ENCODE measurements at places on chromosomes 16 and 17.

- DNase-seq = no peak
Observed at GRCh38 chr17:78684026-78684425, 98.0 kb downstream of the CYTH1 start.

GRCh38 chr17:33551911-33552310 lies 258.8 kb upstream of the ASIC2 start:
- DNase-seq = no peak

GRCh38 chr17:57447990-57448758 lies 191.9 kb downstream of the MSI2 start:
- DNase-seq = no peak

DNA sequence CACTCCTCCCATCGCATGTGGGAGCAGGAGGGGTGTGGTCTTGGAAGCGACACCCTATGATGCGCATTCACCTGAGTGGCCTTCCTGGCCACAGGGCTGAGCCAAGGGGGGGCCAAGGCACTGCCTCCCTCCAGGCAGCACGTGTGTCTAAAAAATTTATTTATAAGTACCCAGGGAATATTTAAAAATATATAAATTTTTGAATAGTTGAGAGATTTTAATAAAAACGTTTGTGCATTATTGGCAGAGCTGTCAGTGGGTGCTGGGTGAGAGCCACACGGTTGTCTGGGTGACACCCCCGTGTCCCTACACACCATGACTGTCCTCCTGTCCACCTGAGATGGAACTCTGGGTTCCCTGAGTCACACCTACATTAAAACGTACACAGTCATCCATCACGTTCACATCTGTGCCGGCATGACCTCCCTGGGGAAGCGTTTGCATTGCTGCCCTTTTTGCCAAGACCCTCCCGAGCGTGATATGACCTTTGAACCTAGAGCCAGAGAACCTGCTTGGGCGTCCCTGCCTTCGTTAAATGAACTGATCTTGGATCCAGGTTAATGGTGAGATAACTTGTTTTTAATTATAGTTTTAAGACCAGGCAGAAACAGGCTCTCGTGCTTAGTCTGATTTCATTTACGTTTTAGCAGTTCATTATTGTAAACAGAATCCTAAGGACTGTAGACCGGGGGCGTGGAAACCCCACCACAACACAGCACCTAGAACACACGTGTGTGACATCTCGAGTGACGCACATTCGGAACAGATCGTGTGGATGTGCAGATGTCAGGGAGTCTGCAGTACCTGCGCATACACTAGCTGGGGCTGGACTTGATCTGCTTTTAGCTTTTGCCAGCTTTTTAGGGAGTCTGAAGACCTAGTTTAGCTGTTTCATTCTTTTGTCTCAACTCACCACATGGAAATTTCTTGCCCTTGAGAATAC lies 192.8 kb upstream of the CHMP6 start:
- no peak for DNase-seq

- DNase-seq = no peak
Observed at GRCh38 chr17:34974794-34975785, 5.2 kb upstream of the LIG3 start.

GRCh38 chr17:16191604-16192003 lies 23.7 kb downstream of the NCOR1 start:
- DNase-seq = no peak

DNA sequence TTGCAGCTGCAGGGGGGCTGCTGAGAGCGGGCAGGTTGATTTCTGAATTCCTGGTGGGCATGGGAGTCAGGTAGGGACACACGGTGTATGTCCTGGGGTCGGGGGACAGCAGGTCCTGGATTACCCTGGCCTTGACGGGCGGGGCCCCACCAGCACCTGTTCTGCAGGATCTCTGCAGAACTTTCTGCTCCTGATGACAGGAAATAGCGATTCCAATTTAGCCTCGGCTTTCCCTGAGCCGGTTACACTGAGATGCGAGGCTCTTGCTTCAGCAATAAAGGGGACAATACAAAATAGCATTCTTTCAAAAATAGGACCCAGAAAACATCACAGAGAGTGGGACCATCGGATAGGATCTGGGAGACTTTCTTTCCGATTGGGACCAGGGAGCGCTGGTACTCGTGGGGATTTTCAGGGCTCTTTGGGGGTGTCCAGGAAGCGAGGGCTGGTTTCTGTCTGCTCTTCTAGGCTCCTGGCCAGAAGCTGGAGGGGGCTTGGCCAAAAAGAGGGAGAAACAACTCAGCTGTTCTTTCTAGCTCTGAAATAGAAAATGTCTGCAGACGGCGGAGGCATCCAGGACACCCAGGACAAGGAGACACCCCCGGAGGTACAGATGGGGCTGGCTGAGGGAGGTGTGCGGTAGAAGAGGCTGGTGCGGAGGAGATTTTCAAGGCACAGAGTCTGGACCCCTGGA lies 642 bp downstream of the ZNF205 start:
- peak; percentile 61 for DNase-seq

DNA sequence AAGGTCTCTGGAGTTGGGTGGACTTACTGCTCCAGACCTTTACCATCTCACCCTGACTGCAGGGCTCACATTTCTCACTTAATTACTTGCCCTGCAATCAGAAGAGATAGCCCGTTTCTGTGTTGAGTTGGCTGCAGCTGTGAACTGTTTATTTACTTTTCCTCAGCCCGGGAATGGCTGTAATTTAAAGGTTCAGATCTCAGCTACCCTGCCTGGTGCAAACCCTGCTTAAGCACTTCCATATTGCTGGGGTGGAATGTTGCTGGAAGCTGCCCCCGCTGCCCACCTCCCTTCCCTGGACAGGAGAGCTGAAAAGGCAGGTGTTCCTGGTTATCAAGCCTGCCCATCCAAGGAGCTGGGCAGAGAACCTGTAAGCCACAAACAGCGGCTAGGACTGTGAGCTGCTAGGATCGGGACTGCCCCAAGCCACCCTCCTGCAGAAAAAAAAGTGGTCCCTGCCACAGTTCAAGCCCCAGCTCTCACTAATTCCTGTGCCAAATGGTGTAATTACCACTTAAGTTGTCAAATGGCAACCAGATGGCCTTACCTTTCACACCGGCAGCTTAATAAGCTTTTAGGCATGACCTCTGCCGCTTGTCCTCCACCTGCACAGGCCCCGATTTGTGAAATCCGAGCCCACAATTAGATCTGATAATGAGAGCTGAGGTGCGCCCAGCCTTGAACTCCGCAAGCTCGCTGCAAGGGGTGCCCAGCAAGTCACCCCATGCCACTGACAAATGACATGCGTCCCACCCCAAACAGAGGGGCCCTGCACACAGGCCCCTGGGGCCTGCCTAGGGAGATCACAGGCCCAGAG lies 269.8 kb downstream of the C16orf95 start:
- DNase-seq = no peak

- DNase-seq = no peak
Observed at GRCh38 chr17:10042589-10043244, 137.6 kb upstream of the RCVRN start.

- no peak for DNase-seq
Observed at GRCh38 chr16:89052890-89053724, 40.5 kb upstream of the ACSF3 start.

Data from spinal cord (tissue), 10 donors.